ENCODE measurements at places on chromosomes 16 and 17.

DNA sequence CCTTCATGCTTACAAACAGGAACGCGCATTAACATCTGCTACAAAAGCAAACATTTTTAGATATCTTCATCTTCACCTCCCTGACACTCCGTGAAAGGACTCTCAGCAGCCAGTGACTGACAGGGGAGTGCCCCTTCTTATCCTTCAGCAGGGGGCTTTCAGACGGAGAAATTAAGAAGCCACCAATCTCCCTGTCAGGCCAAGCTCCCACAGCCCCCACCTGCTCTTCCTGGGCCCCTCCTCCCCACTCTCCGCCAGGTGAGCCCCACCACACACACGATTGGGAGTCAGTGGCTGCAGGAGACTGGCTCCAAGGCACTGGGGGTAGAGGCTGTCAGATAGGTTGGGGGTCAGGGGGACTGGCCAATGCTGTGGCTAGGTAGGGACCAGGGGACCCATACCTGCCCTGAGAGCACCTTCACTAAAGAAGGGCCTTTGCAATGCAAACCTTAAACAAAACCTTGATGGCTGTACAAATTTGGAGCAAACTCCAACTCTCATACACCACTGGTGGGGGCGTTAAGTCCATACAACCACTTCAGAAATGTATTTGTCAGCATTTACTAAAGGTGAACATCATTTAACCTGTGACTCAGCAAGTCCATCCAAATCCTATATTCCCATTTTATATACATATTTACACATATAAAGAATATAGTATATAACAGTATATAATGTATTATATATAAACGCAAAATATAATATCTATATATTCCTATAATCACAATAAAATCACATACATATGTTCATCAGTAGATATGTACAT is 232.2 kb downstream of the ZNF423 start:
- DNase-seq, result no peak

- DNase-seq, result no peak
Observed at GRCh38 chr16:19165101-19165500, 2.9 kb upstream of the SYT17 start.

DNA sequence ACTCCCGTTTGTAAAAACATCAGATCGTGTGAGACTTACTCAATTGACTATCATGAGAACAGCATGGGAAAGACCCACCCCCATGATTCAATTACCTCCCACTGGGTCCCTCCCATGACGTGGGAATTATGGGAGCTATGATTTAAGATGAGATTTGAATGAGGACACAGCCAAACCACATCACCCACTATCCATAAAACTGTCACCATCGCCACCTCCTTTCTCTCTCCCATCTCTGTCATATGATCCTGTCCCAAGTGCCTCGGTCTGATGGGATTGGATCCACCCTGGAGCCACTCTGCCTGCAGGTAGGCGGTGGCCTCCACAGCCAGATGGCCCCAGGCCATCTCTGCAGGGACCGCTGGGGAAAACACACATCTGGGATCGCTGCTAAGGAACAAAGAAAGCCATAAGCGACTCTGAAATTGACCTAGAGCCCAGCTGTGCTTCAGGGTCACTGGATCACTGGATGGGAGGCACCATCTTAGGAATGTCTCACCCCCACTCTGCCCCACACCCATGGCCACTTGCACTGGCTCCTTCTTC is 61.2 kb downstream of the TMEM186 start:
- DNase-seq, result no peak

GRCh38 chr17:9072696-9073339 is 51.5 kb downstream of the NTN1 start:
- no peak for DNase-seq

- no peak for DNase-seq
Observed at GRCh38 chr16:82454566-82454965, 172.2 kb upstream of the CDH13 start.

GRCh38 chr17:38342886-38343607 is 709 bp downstream of the GPR179 start:
- DNase-seq, result no peak

GRCh38 chr16:27381236-27381635 is 20.7 kb upstream of the IL21R start:
- DNase-seq, result no peak

- no peak for DNase-seq
Observed at GRCh38 chr17:7951143-7951792, 19.3 kb downstream of the CNTROB start.

- no peak for DNase-seq
Observed at GRCh38 chr16:14371778-14372431, 258.2 kb downstream of the PARN start.

- DNase-seq, result no peak
Observed at GRCh38 chr17:79465011-79465680, 145.7 kb downstream of the RBFOX3 start.

GRCh38 chr17:17786998-17787397 is 49.8 kb downstream of the SREBF1 start:
- no peak for DNase-seq

- no peak for DNase-seq
Observed at GRCh38 chr16:79090966-79091365, 509.6 kb downstream of the MAF start.

DNA sequence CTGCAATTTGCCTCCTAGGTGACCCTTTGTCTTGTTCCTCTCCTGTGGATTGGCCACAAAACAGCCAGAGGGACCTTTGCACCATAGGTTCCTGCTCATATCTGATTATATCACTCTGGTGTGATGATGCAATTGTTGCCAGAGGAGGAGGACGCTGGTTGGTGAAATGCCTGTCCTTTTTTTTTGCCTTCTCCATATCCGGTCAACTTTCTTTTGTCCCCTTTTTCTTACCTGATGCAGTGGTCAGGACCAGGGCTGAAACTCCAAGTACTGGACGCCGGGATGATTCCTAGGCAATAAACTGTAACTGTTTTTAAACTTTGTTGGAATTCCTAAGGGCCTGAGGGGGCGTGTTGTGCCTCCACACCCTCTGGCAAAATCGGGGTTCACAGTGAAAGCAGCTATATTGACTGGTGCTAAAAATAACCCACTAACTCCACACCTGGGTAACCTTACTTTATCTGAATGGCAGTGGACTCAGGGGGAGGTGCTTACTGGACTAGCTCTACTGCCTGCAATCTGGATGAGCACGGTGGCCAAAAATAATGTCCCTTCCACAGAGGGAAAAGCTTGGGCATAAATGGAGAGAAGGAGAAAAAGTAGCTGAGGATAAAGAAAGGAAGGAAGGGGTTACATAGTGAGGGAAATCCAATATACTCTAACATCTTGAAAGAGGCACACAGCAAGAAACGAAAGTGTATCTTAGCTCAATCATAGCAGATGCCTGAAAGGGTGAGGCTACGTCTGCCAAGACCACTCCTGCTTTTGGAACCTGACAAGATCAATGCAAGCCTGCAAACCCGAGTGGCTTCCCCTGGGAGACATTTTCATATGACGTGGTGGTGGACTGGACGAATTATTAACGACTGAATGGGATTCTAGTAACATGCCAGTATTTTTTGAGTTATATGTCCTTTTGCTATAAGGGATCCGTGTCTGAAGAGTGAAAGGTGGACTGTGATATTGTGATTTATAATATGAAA is 28.4 kb upstream of the ZNF423 start:
- DNase-seq, result no peak

DNA sequence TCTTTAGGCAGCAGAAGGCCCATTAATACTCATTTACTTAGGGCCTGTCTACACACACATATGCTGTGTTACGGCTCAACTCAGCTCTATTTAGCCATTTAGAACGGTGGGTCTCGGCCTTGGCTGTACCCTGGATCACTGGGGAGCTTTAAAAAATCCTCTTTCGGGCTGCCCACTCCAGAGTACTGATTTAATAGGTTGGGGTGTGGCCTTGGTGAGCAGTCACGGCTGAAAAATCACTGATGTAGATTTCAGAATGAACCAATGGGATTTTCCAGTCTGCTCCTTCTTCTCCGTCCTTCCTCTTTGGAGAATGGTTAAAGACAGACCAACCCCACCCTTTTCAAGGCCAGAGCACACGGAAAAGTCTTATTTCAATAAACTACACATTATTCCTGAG is 223.5 kb downstream of the CCDC182 start:
- DNase-seq, result no peak

GRCh38 chr16:11354733-11355574 is 9.7 kb downstream of the RMI2 start:
- no peak for DNase-seq

DNA sequence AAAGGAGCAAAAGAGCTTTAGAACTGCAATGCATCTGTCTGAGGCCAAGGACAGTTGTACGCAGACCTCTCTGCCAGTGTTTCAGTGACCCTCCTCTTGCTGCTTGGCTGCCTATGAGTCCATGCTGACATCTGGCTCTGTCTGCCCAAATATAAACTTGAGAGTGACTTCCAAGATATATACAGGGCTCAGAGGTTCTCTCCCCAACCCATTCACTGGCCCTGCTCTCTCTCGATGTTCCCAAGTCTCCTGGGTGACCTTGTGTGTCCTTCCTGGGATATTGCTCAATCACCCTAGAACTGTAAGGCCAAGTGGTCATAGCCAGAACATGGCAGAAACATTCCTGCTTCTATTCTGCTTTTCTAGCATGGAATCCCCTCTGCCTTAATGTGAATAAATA is 716.3 kb downstream of the WWOX start:
- DNase-seq, result no peak

DNA sequence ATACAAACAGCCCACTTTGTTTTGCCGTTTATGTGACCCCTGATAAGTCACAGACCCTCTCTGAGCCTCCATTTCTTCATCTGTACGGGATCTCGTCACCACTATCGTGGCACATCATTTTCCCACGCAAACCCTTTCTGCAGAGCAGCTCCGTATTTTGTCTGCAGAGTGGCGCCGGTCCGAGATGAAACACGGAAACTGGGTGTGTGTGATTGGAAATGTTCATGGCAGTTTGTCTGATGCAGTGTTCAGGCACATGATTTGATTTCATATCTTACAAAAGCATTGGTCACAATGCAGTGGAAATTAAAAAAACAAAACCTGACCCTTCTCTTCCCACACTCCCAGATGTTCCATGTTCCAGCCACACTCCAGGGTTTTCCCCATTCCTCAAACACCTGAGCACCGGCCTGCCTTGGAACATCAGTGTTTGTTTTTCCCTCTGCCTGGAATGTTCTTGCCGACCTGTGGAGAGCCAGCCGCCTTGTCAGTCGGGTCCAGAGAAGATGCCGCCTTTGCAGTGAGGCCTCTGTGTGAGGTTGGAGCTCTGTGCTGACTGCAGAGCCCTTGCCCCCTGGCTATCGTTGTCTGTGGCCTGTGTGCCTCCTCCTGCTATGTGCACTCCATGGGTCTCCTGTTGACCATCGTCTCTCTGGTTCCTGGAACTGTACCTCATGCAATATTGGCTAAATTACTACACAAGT is 39.2 kb downstream of the NT5M start:
- DNase-seq, result no peak

- no peak for DNase-seq
Observed at GRCh38 chr17:49299996-49300395, 62.1 kb downstream of the ZNF652 start.

- peak; percentile 21 for DNase-seq
Observed at GRCh38 chr16:64339052-64339770, 782.7 kb downstream of the CDH11 start.
